Activated gamma-delta T cell treated with anti-CD3 and anti-CD28 coated beads, Interleukin-2, amount 50 U/mL, for 16 hours (primary cell): ENCODE measurements at places on chromosomes 7 and 10.
A peak's percentile ranks its signal among the peaks of the same experiment; 100 is the strongest.

GRCh38 chr10:77228559-77228958 is 409.0 kb downstream of the KCNMA1 start:
- no peak for DNase-seq

DNA sequence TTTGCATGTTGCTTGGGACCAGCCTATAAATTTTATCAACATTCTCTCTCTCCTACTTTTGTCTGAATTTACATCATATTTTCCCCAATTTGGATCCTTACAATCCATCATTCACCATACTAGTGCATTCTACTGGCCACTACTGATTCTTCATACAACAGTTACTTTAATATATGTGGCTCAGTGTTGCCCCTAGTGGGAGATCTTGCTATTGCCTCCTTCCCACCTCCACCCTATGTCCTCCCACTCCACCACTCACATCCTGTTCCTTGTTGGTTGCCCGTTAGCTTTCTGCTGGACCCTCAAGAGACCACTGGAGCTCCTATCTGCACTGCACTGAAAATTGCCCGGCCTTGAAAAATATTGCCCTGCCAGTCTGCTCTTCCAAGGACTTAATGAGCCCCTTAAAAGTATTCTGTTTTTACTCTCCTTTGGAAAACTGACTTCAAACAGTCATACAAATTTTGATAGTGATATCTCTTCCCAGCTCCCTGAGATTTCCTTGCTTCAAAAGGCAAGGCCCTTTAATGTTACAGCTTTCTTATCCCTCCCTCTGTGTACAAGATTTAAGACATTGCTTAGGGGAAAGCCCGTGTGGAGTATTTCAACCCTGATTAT is 243.2 kb upstream of the TMEM229A start:
- DNase-seq: no peak

DNA sequence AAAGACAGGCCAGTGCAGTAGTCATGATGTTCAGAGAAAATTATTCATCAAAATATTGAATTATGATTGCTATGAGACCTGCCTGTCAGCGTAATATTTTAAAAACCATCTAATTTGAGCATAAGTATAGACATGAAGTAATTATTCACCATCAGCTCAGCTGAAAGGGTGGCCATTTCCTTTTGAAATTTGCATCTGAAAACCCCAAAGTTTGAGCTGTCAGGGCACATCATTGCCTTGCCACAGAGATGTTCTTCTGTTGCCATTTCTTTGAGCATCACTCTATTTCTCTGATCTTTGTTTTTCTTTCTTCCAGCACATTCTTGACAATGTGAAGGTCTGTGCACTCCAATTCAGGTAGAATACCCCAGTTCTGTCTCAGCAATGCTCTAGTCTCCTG is 147.5 kb upstream of the RHOBTB1 start:
- DNase-seq: no peak

DNA sequence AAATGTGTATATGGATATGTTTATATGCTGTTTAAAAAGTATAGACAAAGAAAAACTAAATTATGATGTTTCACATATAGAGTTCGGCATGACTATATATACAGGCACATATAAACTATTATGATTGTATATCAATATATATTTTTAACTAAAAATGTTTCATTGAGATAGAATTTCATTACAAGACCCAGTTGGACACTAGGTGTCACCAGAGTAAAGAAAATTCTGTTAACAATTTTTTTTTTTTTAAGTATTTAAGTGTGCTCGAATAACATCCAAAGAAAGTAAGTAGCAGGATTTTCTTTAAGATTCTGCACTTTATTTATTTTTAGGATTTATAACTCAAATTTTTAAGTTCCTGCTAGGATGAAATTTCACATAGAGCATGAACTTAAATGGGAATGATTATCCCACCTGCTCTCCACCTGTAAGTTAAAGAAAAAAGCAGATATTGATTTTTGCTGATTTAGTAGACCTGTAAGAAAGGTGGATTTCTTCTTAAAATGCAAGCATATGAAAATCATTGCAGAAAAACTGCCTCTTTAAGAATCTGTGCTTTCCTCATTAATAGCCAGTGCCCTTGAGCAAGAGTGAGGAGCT is 961.5 kb downstream of the PCDH15 start:
- DNase-seq: no peak

- no peak for DNase-seq
Observed at GRCh38 chr10:96588616-96589419, 2.0 kb upstream of the TM9SF3 start.

DNA sequence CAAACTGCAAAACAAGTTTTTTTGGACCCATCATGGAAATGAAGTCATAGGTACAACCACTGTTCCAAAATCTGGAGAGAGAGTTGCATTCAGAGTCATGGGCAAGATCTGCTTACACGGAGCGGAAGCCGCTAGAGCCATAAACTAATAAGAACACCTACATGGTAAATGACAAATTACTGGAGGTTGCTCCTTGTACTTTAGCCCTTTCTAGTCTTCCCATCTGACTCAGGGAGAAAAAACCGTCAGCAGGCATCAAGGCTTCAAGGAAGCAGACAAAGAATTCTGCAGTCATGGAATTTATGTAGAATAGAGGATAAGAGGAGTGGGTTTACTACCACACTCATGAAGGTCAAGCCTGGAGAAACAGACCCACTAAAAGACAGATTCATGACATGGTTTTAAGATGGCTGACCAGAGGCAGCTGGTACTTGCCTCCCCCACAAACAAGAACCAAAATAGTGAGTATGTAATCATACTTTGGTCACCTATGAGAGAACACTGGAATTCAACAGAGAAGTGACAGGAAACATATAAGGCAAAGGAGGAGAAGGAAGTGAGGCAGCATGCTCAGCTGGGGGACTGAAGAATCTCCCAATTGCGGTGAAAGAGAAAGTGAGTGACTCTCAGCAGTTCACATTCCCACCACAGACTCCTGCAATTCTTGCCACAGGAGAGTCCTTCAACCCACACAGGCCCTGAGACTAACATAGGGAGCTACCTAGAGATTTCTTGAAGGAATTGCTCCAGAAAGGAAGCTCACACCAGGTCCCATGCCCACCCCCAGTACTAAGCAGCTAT is 42.4 kb upstream of the ASAH2 start:
- no peak for DNase-seq

DNA sequence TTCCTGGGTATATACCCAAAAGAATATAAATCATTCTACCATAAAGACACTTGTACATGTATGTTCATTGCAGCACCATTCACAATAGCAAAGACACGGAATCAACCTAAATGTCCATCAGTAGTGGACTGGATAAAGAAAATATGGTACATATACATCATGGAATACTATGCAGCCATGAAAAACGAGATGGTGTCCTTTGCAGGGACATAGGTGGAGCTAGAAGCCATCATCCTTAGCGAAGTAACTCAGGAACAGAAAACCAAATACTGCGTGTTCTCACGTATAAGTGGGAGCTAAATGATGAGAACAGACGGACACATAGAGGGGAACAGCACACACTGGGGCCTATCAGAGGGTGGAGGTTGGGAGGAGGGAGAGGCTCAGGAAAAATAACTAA is 183.7 kb upstream of the CELF2 start:
- no peak for DNase-seq

- no peak for DNase-seq
Observed at GRCh38 chr7:99196536-99197258, 11.2 kb downstream of the KPNA7 start.

- no peak for DNase-seq
Observed at GRCh38 chr7:7869036-7869435, 99.6 kb upstream of the GLCCI1 start.

GRCh38 chr7:156237614-156238013 is 403.0 kb upstream of the RNF32 start:
- DNase-seq: no peak

GRCh38 chr7:80929619-80930018 is 10.8 kb upstream of the SEMA3C start:
- DNase-seq: no peak

GRCh38 chr7:102888561-102889233 is 24.1 kb upstream of the LRRC17 start:
- no peak for DNase-seq

DNA sequence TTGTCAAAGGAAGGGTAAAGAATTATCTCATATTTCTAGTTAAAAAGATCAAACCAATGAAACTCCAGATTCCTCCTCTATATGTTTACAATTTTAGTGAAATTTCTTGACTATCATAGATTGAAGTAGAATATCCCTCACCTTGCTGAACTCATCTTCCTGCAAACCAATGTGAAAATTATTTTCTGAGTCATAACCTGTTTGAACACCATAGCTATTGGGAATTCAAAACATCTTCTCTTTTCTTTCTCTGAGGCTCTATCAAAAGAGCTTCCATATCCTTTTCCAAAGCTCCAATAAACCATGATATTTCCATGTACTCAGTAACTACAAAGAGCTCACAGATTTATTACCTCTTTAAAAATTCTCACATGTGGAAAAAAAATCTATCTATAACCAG is 134.3 kb downstream of the DOCK4 start:
- DNase-seq: no peak

GRCh38 chr10:34228066-34228465 is 587.0 kb downstream of the PARD3 start:
- DNase-seq: no peak

DNA sequence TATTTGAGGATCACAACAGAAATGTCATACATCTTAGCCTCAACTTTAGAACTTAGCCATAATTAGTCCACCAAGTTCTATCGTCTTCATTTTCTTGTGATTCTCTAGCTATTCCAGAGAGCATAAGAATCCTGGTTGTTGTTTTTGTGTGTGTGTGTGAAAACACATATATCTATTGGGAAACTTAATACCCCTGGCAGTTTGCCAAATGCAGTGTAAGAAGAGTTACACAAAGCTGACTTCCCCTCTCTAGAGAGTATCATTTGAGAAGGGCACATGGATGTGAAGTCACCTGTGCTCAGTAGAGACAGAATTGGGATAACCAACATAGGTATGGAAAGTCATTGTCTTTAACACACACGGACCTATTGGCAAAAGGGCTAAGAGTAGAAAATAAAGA is 19.3 kb downstream of the FOXI2 start:
- DNase-seq: no peak

DNA sequence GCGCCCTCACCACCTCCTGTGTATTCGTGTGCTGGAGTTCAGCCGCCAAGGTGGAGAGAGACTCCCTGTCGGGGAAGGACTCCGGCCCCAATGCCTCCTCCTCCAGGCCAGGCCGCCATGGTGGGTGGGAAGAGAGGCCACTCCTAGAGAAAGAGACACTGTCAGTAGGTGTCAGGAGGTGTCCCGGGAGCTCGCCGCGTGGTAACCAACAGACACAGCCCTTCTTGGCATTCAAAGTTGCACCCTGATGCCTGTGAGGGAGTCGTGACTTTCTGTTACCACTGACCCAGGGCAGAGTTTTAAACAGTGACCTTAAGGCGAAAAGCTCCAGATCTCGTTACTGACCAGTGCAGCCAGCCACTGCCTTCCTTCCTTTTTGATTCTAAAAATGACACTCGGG is 155.2 kb downstream of the CUX1 start:
- no peak for DNase-seq

DNA sequence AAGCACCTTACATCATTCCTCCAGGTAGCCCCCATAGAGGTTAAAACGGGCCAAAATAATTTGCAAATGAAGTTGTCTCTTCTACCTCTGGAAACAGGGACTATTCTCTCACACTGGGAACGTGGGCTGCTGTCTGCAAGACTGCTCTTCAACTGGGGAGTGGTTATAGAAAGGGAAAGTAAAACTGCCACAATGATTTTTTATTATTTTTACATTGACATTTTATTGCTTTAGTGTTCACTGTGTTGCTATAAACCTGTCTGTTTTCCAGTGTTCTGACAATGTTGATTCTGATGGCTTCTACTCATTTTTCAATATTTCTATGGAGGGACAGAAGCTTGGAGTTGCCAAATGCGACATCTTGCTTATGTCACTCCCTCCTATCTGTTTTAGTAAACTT is 115.1 kb upstream of the ANTXRL start:
- DNase-seq: no peak

DNA sequence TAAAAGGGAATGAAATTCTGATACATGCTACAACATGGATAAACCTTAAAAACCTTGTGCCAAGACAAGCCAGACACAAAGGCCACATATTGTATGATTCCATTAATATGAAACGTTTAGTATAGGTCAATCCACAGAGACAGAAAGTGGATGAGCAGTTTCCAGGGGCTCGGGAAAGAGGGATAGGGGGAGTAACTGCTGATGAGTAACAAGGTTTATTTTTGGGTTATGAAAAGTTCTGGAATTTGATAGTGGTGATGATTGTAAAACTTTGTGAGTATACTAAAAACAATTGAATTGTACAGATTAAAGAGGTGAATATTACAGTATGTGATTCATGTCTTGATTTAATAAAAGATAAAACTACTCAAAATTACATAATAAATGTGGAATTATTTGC is 19.1 kb upstream of the SLC13A1 start:
- DNase-seq: no peak

GRCh38 chr10:118108194-118109026 is 61.7 kb upstream of the RAB11FIP2 start:
- no peak for DNase-seq

- no peak for DNase-seq
Observed at GRCh38 chr10:112343056-112343806, 30.7 kb upstream of the ACSL5 start.

- no peak for DNase-seq
Observed at GRCh38 chr7:128453836-128454804, 1.6 kb upstream of the HILPDA start.

GRCh38 chr10:95840121-95840520 is 67.7 kb upstream of the CC2D2B start:
- DNase-seq: no peak

DNA sequence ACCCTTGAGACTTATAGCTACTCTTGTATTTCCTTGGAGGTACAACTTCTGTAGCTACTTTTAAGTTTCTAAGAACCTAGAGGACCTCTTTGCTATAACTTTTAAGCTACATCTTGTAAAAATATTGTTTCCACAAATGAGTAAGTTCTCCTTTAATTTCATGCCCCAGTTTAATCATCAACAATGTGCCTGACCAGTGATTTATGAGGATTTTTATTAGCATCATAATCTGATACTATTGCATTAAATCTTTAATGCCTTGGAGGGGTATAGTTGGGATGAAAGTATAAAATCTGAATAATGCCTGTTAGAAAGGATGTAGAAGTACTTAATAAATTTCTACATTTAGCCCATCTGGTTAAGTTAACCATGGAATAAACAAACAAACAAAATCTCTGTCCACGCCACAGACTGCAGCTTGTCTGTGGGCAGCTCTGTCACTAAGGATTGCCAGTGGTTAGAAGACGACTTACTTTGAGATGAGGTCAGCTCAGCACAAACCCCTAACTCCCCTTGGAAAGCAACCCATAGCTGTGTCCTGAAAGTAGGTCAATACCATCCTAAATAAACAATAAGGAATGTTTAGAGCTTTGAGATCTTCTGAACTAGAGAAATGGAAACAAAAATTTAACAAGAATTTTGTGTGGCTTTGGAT is 18.3 kb downstream of the UBE2D1 start:
- DNase-seq: no peak

GRCh38 chr7:40733578-40733977 is 598.8 kb downstream of the SUGCT start:
- no peak for DNase-seq

GRCh38 chr10:93835770-93836169 is 58.0 kb upstream of the SLC35G1 start:
- DNase-seq: no peak

GRCh38 chr7:2247141-2247995 is 5.3 kb downstream of the NUDT1 start:
- DNase-seq: no peak

- no peak for DNase-seq
Observed at GRCh38 chr10:29761916-29762315, 127.1 kb upstream of the SVIL start.

GRCh38 chr7:148695953-148696352 is 2.8 kb upstream of the CUL1 start:
- DNase-seq: no peak

- DNase-seq: peak; percentile 35
Observed at GRCh38 chr7:44884621-44885393, 523 bp downstream of the PURB start.
